ENCODE measurements at places on chromosomes 2 and 18. TPM values are rescaled to one million over a fixed set of nuclear protein-coding genes. Genes with fewer than 3 reads are reported as not detected.

The SPC25 gene
- 3.4 TPM for total RNA-seq

The SNTG2 gene
- 4.1 TPM for total RNA-seq

The USP14 gene
- 29.5 TPM for total RNA-seq

The HOXD8 gene
- not detected for total RNA-seq

The ROCK2 gene
- 68.2 TPM for total RNA-seq

The MC4R gene
- total RNA-seq: 1.4 TPM

The SPEG gene
- 14.2 TPM for total RNA-seq
